ENCODE measurements at places on chromosomes 7 and 10.

GRCh38 chr10:62079885-62080559 lies 178.5 kb downstream of the ARID5B start:
- DNase-seq, result no peak

GRCh38 chr10:21479570-21480315 lies 45.7 kb downstream of the SKIDA1 start:
- no peak for DNase-seq

GRCh38 chr10:26621889-26622711 lies 75.4 kb upstream of the PDSS1 start:
- peak; percentile 50 for DNase-seq

DNA sequence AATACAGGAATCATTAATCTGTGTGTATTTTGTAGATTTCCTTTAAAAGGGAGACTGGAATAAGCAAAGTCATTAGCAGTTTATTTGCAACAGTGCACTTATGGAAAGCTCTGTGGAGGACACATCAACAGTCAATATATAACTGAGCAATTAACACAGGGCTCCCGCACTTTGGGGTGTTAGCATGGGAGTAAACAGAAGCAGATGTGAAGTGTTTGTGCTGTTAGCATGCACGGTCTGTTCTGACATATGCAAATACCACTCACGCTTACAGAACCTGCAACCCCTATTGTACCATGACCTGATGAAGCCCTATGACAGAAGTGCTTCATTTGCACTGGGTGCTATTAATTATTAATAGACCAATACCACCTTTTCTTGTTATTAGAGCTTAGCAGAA lies 118.9 kb downstream of the PPP1R3A start:
- DNase-seq, result no peak

DNA sequence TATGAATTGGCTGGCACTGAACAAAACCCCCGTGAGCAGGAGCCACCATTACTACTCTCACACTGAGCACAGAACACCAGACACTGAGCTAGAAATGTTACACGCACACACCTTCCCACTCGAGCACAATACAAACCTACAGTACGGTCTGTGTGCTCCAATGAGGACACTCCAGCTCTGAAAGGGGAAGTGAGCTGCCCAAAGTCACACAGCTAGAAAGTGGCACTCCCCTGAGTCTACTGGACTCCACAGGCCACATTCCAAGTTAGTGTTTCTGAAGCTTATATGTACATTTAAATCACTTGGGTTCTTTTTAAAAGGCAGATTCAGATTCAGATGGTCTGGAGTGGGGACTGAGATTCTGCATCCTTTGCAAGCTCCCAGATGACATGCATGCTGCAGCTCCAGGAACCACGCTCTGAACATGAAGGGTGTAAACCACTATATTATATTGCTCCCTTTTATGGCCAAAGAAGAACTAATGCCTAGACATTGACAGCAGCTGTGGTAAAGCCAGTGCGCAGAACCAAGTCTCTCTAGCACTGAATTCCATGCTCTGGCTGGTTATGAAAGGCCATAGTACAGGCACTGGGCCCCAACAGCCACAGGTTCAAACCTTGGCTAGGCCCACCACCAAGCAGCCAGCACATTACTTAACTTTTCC lies 77.1 kb downstream of the FRMPD2 start:
- DNase-seq, result no peak

- peak; percentile 92 for DNase-seq
These were observed 18.5 kb downstream of the BICC1 start for GRCh38 chr10:58531084-58531695.

DNA sequence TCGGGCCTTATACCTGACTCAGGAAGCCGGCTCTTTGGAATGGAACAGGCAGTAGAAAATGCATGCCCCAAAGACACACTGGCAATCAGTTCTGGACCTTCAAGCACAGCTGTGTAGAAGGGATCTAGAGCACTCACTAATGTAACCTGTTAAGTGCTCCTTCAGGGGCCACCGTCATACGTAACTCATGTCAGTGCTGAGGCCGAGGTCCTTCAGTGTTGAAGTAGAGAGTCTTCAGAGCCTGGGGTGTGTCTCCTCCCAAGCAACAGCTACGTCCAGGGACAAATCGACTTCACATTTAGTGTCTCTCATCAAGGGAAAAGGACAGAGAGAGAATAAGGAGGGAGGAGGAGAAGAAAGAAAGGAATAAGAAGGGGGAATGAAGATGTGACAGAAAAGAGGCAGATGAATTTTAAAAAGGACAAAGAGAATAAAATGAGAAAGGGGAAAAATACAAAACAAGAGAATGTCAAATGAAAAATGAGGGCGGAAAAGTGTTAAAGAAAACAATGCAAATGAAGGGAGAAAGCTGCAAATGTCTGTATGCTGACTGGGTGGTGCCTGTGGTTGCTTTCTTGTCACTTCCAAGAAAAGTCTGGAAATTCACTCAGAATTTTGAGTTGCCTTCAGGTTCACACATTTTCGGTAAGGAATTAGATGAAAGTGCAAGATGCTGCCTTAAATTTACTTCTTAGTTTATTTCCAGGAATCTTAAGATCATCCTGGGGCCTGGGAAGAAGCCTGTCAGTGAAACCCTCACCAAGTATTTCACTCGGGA lies 989.4 kb downstream of the GRID1 start:
- no peak for DNase-seq

- no peak for DNase-seq
These were observed 291.2 kb upstream of the MEOX2 start for GRCh38 chr7:15977663-15978062.

DNA sequence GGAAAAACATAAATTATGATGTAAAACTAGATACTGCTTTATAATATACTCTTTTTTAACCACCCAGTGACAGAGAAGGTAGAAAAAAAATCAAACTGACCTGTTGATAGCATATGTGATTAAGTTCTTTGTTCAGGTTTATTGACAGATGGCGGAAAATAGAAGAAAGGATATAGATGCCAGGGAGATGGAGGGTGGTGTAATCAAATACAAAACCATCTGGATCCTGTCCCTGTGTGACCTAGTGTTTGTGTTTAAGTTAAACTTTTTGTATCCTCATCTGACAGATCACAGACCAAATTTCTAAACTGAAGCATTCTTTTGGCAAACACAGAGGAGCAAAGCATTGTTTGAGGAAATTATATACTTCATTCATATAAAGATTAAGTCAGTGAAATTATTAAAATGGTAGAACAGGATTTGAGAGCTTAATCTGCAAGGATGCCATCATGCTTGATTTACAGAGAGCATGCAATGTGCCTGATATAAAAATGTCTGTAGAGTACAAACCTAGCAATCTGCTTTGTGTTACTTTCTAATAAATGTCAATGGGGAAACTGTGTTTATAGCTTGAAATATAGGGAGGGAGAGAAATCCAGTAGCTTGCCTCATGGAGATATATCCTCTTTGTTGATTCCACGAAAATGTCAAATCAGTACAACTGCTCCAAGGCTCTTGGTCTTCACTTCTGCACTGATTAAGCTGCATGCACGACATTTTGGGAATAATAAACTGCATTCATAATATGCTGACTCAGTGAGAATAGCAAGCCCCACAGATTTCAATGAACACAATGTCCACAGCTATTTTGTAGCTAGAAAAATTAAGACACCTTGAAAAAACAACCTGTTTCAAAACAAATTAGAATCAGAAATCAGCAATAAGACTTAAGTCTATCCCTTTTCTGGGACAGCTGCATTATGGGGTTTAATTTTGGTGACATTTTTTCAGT lies 39.0 kb downstream of the SEM1 start:
- no peak for DNase-seq
